Endothelial cell (in vitro differentiated cells): ENCODE measurements at places on chromosomes 6 and 20.

- no peak for DNase-seq
These were observed 21.3 kb downstream of the LMBRD1 start for GRCh38 chr6:69775585-69775849.

DNA sequence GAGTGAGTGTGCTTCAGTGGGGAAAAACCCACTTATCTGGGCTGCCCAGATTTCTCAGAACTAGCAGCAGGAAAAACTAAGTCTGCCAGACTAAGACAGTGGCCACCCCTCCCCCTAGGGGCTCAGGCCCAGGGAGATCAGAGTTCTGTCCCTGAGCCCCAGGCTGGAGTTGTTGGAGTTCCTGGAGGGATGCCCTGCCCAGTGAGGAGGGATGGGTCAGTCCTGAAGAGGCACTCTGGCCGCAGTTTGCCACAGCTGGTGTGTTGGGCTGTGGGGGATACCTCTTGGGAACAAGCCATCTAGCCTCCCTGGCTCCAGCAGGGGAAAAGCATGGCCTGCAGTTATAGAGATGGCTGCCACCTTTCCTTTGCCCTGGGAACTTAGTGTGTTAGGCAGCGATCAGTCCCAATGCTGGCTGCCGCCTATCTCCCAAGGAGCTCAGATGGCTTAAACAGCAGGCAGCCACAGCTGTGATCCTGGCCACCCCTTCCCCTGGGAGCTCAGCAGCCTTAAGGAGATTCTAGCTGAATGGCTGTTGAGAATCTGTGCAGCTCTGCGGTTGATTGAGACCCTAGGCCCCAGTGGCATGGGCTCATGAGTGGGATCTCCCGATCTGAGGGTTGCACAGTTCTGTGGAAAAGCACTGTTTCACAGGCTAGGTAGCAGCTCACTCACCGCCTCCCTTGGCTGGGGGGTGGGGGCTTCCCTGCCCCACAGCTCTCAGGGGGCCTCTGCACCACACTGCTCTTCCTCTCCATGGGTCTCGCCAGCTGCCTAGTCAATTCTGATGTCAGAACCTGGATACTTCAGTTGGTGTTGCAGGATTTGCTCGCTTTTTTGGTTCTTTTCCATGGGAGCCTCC lies 13.2 kb downstream of the SIRPG start:
- DNase-seq = no peak

DNA sequence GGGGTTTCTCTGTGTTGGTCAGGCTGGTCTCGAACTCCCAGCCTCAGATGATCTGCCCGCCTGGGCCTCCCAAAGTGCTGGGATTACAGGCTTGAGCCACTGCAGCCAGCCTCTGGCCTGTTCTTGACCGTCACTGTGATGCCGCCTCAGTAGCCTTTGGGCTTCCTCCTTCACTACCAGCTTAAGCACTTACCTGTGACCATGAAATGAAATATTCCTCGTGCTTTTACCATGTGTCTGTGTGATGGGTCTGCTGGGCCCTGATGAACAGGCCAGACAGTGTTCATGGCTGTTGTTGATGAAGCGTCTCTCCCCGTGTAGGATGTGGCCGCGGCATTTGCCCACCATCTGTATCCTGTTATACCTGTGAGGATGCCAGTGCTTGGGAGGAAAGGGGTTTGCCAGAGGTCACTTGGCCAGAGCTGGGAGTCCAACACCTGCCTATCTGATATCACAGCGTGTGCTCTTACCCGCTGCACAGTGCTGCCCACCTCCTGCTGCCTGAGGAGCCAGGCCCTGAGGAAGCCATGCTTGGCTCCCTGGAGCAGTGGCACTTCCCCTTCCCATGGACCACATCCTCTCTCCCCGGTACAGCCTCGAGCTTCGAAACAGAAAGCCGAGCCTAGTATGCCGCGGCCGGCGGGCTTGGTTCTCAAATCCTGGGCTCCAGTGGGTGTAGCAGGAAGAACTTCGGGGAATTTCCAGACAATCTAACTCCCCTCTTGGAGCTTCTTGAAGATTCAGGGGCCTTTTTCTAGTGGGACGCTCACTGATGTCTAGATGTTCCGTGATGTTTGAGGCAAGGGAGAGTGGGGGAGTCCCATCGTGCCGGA lies 167.9 kb downstream of the ZDHHC14 start:
- DNase-seq = no peak

GRCh38 chr6:143614235-143614634 lies 63.5 kb upstream of the PHACTR2 start:
- no peak for DNase-seq

DNA sequence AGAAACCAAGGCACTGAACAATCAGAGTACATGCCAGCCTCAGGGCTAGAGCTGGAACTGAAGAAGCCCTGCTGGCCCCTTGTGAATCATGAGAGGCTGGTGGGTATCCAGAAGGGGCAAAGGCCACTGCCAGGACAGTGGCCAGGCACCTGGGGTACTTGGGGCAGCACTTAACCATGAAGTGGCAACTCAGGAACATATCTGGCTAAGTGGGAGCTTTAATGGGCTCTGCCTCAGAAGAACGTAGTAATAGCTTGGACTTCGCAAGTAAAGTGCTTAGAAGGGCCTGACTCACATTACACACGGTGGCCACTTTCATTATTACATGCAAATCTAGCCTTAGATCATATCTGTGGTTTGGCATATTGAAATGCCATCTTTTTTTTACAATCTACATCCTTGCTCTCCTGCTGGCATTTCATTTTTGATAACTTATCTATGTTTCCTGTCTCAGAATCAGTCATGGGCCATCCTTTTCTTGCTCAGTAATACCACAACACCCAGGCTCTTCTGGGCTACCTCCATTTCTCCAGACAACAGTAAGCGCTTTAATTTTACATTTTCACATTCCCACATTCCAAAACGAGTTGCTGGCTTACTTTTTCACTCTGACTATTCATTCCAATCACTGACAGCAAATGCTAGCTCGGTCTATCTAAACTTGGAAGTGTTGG lies 21.6 kb downstream of the NAPB start:
- no peak for DNase-seq
